Posterior vena cava (tissue), 2 donors: ENCODE measurements at places on chromosomes 11 and 22. TPM values are rescaled to one million over a fixed set of nuclear protein-coding genes. Genes with fewer than 3 reads are reported as not detected.

DNA sequence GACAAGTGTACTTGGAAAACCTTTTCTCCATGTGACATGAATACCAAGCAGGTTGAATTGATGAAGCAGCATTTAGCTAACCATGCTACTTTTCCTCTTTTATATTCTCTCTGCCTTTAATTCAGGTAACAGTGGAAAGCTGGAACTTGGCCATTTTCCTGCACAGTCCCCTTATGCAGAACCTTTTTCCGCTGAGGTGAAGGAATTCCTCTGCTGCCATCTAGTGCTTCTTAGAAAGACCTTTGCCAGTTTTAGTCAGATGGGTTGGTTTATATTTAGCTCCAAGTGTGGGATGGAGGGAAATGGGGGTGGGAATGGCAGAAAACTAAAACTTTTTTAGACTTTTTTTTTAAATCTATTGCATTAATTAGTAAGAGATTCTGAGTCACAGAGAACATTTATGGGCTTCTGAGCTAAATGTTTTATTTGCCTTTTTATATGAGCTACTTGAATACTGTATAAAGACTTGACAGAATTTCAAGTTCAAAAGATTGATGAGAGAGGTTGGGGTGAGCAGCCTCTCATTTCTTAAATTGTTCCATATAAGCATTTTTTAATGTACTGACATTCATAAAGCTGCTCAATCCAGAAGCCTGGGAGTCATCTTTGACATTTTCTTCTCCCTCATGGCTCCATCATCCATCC is 153.9 kb upstream of the ZC3H12C start:
- no peak for DNase-seq

PIWIL4 gene
- total RNA-seq = 4.4 TPM

DNA sequence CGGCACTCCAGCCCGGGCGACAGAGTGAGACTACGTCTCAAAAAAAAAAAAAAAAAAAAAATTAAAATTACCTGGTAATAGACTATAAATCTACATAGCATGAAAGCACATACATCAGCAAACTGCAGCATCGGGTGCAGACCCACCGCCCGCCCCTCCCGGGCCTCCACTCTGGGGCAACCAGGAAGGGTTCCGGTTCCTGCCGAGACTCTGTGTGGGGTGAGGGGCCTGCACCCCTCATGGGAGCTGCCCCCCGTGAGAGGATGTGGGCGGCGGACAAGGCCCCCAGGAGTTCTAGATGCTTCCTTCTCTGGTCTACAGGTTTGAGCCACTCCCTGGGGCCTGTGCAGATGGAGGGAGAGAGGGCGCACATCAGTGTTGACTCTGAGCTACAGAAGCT is 9.1 kb downstream of the DRD4 start:
- no peak for DNase-seq

DNA sequence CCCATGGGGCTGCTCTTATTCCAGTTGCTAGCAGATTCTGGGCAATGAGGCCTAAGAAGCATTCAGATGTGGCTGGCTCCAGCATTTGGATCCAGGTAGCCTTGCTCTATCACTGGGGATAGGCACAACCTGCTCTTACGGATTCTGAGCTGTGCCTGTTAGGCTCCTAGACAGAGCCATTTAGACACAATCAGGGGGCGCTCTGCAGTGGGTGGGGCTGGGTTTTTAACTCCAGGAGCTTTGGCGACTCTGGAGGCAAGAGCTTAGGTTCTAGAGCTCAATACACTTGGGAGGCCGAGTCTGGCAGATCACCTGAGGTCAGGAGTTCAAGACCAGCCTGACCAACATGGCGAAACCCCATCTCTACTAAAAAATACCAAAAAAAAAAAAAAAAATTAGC is 32.0 kb downstream of the KCNC1 start:
- DNase-seq = peak; percentile 34

DNA sequence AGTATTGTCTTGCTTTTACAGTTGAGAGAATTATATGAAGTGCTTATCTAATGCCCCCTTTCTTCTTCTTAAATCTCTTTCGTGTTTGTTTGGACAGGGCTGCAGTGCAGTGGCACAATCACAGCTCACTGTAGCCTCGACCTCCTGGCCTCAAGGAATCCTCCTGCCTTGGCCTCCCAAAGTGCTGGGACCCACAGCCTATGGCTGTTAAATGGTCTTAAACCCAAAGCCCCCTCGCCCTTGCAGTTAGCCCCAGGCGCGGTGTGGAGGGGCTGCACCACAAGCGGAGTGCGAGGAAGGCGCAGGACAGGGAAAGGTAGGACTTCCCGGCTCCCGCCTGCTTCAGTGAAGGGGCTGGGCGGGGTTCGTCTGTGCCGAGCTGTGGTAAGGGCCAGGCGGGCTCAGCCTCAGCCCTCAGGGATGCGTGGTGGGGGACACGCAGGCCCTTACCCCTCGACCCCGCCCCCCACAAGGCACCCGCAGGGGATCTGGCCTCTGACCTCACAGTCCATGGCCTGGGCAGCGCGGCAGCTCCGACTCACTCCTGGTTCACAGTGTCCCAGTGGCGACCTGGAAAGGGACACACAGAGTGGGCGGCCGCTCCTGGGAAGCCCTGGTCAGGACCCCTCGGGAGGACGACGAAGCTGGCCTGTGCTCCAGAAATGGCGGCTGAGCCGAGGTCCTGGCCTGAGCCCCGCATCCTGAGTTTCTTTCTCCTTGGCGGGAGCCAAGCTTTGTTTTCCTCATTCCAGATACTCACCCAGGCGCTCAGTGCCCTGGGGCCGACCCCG is 24.5 kb downstream of the BID start:
- DNase-seq = peak; percentile 74

TTC36 gene
- 0.43 TPM for total RNA-seq
